Renal cortical epithelial cell (primary cell): ENCODE measurements at places on chromosomes 1 and 21.

DNA sequence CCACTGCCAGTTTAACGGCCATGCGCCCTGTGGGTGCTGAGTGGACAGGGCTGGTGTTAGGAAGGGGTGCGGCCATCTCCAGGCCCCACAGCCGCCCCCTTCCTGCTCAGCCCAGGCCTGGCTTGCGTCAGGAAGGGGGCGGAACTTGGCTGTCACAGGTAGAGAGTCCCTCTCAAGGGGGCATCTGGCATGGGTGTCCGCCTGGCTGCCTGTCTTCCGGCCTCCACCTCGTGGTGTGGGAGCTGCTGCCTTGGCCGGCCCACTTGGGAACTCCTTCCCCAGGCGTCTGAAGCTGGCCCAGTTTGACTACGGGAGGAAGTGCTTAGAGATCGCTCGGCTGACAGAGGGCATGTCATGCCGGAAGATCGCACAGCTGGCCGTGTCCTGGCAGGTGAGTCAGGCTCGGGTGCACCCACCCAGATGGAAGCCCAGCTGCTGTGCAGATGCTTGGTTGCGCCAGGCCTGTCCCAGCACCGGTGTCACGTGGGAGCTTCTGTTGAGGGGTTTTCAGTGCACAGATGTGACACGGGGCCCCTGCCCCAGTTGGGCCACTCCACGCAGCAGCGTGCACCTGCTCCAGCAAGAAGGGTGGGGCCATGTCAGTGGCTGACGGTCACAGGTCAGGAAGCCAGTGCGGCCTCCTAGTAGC, 9.1 kb upstream of the ATAD3B start:
- DNase-seq = peak; percentile 24

DNA sequence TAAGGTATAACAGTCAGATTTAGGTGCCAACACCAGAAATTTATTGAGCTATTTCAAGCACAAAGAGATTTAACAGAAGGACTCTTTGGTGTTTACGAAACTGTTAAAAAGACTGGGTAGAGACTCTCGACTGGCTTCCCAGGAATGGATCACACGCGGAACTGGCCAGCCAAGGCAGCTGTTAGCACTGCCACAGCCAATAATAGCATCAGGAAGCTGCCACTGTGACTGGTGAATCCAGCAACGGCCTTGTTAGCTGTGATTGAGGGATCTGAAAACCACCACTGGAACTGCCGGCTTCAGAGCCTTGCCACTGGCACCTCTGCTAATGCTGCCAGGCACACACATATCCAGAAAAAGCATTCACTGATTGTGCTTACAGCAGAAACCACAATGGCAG, 10.6 kb upstream of the SIM2 start:
- DNase-seq = no peak

DNA sequence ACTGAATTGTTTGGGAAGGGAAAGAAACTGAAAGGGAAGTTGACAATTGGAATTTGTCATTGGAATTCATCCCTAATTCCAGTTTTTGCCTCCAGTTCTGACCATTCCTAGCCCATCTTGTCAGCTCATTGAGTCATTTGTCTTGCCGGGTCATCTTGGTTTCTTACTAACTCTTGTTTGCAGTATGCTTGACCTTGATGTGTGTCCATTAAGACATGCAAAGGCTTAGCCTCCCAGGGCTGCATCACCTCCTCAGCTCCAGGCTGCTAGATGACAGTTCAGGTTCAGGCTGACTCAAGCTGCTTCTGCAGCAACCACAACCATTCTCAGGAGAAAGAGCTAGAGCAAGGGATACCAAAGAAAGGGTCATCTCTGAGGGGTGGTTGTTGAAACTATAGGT, 151.3 kb upstream of the PTGFR start:
- peak; percentile 67 for DNase-seq

GRCh38 chr1:217431395-217431794, 199.5 kb downstream of the GPATCH2 start:
- DNase-seq = no peak

- peak; percentile 28 for DNase-seq
Measured at GRCh38 chr21:33362044-33362555, 37.3 kb downstream of the IFNAR1 start.

- no peak for DNase-seq
Measured at GRCh38 chr1:39213511-39214002, 9.1 kb downstream of the MACF1 start.

GRCh38 chr1:30757352-30758120, at the start of gene LAPTM5:
Gene LAPTM5 (minus strand): TSS chr1:30757774. CDS start chr1:30757745, 29 bp downstream.
- DNase-seq = no peak

DNA sequence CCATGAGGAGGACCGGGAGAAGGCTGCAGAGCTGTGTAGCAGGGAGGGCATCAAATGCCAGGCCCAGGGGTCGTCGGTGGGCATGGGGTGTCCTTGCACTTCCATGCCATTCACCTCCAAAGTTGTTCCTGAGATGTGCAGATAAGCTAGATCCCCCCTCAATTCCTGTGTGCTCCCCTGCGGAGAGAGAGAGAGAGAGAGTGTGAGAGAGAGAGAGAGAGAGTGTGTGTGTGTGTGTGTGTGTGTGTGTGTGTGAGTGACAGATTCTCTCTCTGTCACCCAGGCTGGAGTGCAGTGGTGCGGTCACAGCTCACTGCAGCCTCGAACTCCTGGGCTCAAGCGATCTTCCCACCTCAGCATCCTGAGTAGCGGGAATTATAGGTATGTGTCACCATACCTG, 16.4 kb downstream of the SPSB1 start:
- DNase-seq = no peak

GRCh38 chr1:235887676-235888075, 21.0 kb upstream of the LYST start:
- DNase-seq = no peak
